Islet precursor cell (in vitro differentiated cells): ENCODE measurements at places on chromosomes 1 and 21.

GRCh38 chr1:235781807-235782206, 84.9 kb downstream of the LYST start:
- no peak for DNase-seq

- DNase-seq = no peak
Measured at GRCh38 chr1:2789986-2790581, 11.4 kb downstream of the TTC34 start.

- DNase-seq = no peak
Measured at GRCh38 chr1:55015731-55016620, 17.2 kb downstream of the BSND start.

DNA sequence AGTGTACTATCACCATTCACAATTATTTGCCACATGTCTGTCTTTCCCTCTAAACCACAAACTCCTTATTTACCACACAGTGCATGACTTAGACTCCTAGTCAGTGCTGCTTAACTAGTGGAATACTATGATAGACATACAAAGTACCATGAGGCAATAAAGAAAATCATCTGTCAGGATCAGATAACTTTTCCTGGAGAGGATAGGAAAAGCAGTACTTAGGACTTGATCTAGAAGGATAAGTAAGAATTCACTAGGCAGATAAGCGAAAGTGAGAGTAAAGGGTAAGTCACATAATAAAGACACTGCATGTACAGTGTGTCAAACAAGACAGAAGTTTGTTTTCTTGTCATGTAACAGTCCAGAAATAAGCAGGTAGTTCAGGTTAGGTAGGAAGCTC, 21.2 kb upstream of the TSPAN1 start:
- DNase-seq = no peak

GRCh38 chr1:12619792-12620487, 1.9 kb upstream of the DHRS3 start:
- peak; percentile 95 for DNase-seq

GRCh38 chr1:167460836-167461235, 57.5 kb downstream of the CD247 start:
- DNase-seq = no peak

DNA sequence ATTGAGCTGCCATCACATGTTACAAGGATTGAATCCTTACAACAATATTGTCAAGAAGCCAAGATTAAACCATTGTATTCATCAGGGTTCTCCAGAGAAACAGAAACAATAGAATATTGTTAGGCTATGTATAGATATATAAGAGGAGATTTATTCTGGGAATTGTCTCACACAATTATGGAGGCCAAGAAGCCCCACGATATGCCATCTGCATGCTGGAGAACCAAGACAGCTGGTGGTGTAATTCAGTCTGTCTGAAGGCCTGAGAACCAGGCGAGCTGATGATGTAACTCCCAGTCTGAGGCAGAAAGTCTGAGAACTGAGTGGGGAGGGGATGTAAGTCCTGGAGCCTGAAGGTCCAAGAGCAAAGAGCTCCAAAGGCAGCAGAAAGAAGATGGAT, 14.5 kb upstream of the TTF2 start:
- DNase-seq = no peak

DNA sequence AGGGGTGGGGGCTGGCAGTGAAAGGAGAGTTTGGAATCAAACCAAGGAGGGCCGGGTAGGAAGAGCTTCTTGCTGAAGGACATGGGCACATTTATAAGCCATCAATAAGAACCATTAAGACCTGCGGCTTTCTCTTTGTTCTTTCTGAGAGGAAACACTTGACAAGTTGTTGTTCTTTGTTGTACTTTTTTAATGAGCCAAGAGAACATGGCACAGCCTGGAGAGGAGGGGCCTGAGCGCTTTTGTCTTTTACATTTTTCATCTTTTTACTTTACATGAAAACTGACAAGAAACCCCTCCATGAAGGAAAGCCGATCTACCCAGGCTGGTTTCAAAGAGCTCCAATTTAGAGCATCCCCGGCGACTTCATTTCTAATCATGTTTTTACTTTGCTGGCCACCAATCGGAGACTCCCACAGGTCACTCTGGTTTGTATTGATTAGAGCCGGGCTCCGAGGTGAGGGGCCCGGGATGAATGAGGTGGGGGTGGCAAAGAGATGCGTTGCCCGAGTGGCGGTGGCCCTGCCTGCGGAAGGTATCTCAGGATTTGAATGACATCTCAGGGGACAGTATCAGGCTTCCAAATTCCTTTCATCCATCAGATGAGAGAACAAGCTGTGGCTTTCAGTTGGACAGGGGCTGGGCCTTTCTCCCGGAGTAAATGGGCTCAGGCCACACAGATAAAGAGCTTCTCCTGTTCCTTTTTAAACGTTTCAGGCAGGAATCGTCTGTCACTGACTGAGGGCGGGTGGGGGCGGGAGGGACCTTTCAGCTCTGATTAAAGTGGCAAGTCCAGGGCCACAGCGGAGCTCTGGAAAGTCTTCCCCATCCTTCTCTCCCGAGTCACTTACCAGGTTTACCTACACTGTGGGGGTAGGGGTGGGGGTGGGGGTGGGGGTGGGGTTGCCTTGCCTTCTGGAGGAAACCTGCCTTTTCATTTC, 138.8 kb upstream of the ARHGEF16 start:
- peak; percentile 73 for DNase-seq

DNA sequence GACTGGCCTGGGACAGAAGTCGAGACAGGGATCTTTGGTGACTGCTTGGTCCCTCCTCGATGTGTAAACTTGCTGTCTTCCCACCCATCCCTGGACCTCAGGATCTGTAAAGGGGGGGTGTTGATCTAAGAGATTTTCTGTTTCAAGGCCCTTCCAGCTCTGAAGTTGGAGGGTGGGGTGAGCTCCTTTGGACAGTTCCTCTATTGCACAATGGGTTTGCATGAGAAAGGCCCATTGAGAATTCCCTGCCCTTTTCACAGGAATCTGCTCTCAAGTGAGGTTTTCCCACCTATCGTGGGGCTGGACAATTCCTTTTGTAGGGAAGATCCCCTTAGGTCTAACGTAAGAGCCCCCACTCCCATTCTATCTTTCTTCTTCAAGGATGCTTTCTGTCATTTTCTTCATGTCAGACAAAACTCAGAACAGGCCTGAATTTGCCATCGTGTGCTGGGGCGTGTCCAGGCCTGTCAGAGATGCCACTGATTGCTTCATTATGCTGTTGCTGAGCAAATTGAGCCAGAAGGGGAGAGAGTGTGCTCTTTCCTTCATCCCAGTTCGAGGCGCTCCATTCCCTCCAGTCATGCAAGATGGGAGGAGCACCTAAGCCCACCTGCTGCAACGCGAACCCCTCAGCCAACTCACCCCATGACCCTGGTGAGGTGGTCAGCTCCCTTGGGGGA, 149.9 kb upstream of the IGSF21 start:
- no peak for DNase-seq

DNA sequence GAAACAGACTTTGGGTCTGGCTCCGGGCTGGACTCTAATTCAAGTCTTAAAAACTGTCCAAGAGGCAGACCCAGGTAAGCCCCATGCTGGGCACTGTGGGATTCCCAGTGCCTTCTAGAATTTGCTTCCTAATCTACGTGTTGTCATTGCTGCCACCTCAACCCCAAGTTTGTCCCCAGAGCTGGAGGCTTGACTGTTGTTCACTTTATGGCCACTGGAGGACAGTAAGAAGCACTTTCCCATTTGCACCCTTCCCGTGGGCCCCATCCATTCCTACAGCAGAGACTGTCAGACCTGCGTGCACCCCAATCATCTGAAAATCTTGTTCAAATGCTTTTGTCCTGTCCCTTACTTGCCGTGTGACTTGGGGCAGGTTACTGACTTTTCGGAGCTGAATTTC, 29.4 kb upstream of the VASH2 start:
- DNase-seq = no peak

DNA sequence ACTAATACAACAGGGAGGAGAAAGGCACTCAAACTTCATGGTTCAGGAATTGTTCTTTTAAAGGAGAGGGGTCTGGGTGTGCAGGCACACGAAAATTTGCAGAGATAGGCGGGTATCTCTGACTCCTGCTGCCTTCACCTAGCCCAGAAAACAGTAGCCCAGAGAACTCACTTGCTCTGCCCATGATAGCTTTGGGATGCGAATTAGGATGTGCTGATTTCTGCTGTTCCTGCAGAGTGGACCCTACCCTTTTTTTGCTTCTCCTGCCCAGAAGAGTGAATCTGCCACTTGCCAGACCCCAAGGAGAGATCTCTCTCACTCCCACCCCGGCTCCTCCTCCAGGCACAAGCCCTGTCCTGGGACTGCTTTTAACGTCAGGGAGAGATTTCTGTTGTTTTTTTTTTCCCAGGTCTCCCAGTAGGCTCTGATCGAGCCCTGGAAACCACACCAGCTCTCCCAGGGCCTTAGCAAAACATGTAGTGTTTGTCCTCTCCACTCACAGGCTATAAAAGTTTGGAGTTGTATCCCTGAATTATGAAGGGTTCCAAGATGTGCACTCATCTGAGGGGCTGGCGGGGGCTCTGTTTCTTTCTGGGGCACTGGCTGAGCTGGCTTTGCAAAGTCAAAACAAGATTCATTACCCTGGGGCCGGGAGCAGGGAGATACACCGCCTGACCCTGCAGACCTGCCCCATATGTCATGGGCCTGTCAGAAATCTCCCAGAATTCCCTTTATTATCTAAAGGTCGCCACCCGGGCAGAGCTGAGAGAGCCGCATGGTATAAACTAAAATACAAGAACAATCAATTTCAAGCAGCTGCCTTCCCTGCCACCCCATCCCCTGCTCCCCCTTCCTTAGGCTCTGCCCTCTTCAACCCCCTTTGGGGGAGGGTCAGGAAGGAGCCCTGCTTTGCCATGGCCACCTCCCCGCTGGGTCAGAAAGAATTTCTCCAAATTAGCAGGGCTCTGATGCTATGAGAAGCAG, 17.9 kb downstream of the PLXNA2 start:
- no peak for DNase-seq

DNA sequence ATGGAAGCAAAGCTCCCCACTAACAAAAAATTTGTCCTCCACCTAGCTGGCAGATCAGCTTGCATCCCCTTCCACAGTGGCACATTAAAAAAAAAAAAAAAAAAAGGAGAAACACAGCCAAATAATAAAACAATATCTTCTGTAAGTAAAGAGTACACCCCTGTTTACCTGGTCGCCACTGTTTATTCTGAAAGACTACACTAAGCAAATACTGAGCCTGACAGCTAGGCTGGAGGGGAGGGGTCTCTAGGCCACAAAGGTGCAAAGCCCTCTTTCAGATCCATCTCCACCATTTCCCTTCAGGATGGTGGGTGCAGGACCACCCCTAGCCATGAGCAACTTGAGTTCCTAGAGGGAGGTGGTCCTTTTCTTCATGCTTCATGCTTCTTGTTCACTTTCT, 22.8 kb upstream of the SLC45A3 start:
- no peak for DNase-seq

DNA sequence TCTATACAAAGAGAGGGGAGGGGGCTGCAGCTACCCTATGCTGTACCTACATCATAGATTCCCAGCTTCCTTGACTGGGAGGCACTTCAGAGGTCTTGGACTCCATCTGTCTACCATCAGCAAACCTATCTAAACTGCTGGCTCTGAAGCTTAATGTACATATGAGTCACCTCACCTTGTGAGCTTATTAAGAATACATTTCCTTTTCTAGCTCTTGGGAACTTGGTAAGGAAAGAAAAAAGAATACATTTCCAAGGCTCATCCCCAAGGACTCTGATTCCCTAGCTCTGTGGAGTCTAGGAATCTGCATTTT, 50.0 kb upstream of the PRELP start:
- no peak for DNase-seq

DNA sequence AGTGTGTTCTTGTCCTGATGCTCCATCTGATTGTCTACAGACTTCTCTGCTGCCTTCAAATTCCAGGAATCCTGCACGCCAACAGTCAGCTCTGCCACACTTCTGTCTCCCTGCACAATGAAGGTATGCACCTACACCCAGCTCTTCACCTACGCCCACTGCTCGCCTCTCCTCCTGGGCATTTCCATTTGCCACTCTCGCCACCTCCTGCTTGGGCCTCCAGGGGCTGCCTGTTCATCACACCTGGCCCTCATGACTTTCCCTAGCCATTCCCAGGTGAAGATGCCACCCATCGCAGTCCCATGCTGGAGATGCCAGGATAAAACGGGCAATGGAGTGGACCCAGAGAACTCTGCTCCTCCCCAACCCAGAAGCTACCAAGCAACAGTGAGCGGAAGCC, 96.5 kb upstream of the ATP1A1 start:
- DNase-seq = no peak

DNA sequence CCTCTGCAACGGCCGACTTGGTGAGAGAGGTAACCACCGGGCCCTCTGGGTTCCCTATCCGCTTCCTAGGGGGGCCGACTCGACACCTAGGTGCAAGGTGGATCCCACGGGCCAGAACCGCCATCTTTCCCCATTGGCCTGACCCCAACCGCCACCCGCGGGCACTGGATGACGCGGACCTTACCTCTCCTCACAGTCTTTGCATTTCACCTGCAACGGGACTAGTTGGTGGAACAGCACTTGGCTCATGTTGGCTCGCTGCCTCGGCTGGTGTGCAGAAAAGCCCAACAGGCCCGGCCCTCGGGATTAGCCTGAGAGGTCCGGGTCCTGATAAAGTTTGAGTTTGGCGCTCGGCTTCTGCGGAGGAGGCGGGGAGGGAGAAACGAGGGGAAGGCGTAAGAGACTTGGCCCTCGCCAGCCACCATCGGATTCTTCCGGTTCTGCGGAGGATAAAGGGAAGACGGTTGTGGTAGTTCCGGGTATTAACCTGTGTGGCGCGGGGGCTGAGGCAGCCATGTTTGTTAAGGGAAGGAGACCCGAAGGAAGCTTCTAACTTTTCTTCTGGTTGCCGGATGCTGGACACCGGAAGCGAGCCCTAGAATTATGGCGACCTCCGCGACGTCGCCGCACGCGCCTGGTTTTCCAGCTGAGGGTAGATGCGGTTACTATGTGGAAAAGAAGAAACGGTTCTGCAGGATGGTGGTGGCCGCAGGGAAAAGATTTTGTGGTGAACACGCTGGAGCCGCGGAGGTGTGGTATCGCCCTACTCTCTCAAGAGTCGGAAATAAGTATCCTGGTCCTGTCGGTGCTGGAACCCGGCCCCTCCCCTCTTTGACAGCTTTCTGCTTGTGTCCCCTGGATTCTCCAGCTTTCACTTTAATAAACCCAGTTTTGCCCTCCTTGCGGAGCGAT, at the start of the genes SASS6 and TRMT13:
Gene SASS6 (minus strand): TSS at position 365 of the 912 bp plus-strand sequence. CDS start 116 bp downstream, at position 249.
Gene TRMT13 (plus strand): TSS at position 598 of the 912 bp plus-strand sequence. CDS start 6 bp downstream, at position 604.
- DNase-seq = peak; percentile 98

GRCh38 chr1:194698908-194699318, 1512.5 kb upstream of the B3GALT2 start:
- no peak for DNase-seq

DNA sequence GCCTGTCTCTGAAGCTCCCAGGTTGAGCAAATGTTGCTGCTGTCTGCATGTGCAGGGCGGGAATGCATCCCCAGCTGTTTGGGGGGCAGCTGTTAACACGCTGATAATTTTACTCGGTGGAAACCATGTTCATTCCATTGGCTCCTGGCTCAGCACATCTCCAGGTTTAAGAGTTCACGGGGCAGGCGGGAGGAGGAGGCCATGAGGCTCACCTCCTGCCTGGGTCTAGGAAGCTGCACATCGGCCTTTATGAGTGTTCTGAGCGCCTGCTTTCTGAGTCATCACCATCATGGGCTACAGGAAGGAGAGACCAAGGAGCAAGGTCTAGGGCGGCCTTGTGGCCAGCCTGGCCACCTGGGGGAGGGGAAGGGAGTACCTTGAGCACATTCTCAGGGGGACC, 29.7 kb downstream of the AJAP1 start:
- DNase-seq = peak; percentile 75
